ENCODE measurements at places on chromosomes 7 and 10.

- DNase-seq = no peak
Observed at GRCh38 chr10:43353495-43354329, 17.7 kb upstream of the FXYD4 start.

- DNase-seq = no peak
Observed at GRCh38 chr10:108060246-108060645, 895.7 kb upstream of the SORCS1 start.

GRCh38 chr7:141666071-141666470, 35.9 kb downstream of the DENND11 start:
- DNase-seq = no peak

- no peak for DNase-seq
Observed at GRCh38 chr7:20365486-20365885, 34.8 kb downstream of the ITGB8 start.

DNA sequence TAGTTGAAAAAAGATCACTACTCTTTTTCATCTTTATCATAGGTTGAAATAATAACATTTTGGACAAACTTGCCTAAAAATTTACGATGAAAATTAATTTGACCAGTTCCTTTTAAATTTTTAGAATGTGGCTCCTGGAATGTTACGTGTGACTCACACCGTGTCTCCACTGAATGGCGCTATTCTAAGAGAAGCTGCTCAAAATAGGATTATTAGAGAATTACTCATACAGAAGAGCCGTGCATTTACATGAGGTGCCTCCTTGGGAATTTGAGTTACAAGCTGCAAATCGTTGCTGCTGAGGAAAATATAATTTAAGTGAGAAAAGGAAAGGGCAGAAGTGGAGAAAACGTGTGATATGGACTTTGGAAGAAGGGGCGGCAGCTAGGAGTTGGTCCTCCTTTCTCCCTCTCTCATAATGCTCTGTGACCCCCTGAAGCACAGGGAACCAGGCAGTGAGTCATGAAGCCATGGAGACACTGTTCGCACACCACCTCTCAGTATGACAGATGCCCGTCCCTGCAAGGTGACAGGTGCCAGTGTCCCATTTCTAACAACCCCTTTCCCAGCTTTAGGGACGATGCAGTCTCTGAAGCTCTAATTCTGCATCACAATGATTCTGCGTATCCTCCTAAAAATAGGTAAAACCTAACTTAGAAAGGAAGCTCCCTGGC, 323.2 kb upstream of the COBL start:
- no peak for DNase-seq

- no peak for DNase-seq
Observed at GRCh38 chr10:75613685-75614504, 182.5 kb downstream of the LRMDA start.

GRCh38 chr7:105521027-105521716, 899 bp downstream of the PUS7 start:
- DNase-seq = peak; percentile 59

DNA sequence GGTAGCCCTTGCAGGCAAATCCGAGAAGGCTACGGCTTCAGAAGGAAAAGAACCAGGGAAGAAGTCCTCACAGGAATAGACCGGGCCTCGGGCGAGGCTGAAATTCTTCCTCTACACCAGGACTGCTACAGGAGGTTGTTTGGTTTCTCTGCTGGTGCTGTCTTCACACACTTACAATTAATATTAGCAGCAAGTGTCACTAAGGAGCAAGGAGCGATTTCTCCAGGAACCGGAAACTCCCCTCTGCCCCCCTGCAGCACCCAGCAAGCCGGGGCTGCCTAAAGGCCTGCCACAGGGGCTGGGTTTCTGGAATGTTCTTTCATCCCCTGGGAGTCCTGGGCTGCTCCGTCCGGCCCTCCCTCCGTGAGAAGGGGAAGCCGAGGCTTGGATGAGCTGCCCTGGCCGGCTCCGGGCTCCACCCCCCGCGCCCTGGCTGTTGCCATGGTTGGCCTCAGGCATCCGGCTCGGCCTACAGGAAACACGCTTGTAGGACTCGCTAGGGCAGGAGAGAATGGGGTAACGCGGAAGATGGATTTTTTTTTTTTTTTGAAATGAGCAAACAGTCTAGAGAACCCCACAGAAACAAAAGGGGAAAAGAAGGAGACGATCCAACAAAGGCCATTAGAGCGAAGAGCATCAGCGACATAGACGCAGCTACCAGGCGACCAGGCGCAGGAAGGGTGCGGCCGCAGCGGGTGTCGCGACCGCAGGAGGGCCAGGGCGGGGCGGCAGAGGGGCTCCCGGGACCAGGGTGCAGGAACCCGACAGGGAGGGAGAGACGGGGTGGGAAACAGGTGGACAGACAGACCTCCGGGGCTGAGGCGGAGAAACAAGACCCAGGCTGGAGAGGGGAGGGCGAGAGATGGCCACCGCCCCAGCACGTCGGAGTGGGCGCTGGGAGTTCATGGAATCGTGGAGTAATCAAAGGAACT, 33.0 kb downstream of the EN2 start:
- no peak for DNase-seq

GRCh38 chr7:19109000-19109946, 8.2 kb downstream of the TWIST1 start:
- DNase-seq = no peak

DNA sequence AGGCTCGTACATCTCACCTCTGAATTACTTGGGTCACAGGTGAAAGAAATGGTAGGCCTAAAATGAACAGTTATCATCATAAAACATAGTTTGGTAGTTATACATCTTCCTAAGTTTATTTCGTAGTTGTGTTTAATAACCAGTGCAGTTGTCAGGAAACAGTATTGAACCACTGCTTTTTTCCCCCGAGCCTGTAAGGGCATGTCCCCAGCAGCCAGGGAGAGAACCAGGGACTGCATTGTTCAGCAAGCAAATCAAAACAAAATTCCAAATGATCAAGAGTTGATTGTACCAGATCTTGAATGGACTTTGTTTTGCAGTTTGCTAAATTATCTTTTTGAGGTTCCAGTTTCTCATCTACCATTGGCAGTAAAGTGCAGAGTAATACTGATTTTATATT, 2.4 kb downstream of the EIF4H start:
- DNase-seq = no peak

- no peak for DNase-seq
Observed at GRCh38 chr10:132790470-132790869, 4.5 kb upstream of the NKX6-2 start.

- no peak for DNase-seq
Observed at GRCh38 chr7:149291036-149291780, 29.2 kb downstream of the ZNF783 start.

DNA sequence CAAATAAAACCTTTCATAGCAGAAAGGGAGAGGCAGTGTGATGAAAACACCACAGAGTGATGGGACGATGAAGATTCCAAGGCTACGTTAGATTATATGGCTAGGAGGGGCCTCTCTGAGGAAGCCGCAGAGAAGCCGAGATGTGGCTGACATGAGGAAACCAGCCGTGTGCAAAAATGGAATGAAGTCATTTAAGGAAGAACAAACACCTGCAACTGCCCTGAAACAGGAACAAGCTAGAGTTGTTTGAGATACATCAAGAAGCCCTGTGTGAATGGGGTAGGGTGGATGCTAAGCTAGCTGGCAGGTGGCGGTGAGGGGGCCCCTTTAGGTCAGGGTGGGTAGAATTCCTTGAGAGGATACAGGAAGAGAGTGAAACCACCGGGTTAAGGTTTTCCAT, 129.5 kb downstream of the KLF6 start:
- no peak for DNase-seq

DNA sequence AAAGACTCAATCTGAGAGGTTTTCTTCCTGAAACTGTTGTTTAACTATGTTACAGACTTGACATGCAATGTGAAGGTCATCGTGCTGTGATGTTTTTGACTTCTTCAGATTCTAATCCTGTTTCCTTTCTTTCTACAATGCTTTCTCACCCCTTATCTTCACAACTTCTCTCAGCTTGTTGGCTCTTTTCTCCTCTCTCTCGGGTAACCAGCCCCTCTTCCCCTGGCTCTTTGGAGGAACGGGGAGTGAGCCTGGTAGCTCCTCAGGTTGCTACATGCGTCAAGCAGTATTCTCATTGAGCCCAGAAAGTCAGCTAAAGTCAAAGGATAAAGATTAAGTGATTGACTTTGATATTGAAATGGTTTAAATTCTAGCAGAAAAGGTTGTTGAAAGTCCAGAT, 40.1 kb downstream of the SEC23IP start:
- no peak for DNase-seq

DNA sequence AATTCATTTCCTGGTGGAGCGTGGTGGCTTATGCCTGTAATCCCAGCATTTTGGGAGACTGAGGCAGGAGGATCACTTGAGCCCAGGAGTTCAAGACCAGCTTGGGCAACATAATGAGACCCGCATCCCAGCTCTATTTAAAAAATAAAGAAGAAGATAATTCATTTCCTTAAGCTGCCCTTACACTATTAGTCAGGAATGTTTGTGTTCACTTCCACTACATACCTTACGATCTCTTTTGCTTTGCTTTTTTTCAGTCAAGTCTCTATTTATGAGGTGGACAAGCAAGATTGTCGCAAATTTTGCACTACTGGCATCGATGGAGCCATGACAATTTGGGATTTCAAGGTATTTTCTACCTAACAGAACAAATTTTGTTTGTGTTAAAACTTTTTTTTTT, 11.2 kb upstream of the ARPC1B start:
- no peak for DNase-seq

DNA sequence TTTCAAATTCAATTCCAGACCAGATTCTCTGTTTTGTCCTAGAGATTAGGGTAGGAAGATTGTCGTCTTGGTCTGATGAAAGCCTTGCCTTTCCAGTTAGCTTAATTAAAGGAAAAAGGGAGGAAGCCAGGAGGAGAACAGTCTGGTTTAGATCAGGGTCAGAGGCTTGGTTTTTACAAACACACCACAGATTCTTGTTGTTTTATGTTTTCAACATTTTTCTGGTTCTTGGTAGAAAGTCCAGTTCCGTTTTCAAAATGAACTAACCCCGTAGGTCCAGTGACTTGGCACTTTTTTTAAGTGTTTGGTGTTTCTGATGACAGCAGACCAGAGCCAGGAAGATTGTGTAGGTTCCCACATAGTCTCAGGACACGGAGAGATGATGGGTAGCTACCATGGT, 167.1 kb upstream of the INHBA start:
- DNase-seq = no peak

- no peak for DNase-seq
Observed at GRCh38 chr10:102935939-102936605, 18.0 kb downstream of the CNNM2 start.

DNA sequence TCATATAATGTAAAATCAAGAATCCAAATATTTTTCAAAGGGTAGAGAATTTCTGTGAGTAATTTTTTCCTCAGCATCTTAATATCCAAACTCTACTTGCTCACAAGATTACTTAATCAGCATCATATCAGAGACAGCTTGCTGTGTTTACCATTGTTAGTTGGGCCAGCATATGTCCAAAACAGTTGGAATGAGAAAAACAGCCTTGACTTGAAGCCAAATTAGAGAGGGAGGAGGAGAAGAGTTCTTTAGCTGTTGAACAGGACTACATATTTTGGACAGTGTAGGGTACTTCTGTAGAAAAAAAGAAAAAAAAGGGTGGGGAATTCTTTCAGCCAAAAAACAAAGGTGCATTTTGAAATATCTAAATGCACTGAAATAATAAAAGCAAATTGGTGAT, 69.8 kb downstream of the HDAC9 start:
- no peak for DNase-seq

DNA sequence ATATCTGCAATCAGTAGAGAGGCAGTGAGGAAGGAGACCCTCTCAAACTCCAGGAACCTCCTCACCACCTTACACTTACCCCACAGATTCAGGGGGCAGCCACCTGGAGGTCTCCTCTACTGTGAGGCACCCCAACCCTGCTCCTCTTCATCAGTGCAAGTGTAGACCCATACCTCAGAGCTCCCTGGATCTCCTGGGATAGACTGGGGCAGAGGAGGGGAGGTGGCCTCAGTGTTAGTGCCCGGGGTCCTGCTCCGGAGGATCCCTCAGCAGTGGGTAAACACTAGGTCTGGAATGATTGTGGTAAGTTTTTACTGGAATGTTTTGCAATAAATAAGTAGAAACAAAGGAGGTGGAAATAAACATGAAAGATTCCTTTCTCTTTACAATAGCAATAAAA, 31.1 kb downstream of the ANTXRL start:
- no peak for DNase-seq

DNA sequence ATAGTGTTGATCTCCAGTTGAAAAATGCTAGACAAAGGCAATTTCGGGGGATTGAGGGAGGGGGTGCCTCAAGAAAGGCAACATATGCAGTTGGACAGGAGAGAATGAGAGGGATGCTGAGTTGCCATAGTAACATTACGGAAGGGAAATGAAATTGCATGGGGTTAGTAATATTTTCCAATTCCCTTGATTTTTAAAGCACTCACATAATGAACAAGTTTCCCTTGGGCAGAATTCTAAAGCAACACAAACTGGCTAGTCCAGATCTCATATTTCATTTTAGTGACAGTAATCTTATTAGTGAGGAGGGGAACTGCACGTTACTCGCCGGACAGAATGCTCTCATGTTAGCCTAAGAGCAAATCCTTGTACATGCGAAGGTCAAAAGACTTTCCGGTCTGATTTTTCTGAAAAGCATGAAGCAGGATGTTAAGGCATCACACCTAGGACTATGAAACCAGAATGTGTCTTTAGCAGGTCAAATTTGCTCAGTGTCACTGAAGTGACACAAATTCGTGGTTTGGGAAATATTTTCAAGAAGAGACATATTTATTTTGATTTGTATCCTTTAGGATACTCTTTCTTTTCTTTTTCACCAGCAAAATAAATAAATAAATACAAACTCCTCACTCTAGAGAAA, 165.5 kb downstream of the ANK3 start:
- DNase-seq = no peak

- no peak for DNase-seq
Observed at GRCh38 chr10:101043363-101043707, 12.3 kb downstream of the SFXN3 start.

Data from substantia nigra (tissue), 51 donors.